ENCODE measurements at places on chromosomes 12 and 14. TPM values are rescaled to one million over a fixed set of nuclear protein-coding genes. Genes with fewer than 3 reads are reported as not detected.

Gene COQ6
- total RNA-seq: 48.0 TPM

Gene INHBC
- not detected for total RNA-seq

Gene AQP5
- total RNA-seq: not detected

Gene DNAI7
- not detected for total RNA-seq

Gene TGM1
- total RNA-seq: 1.3 TPM

Gene ISM2
- total RNA-seq: not detected

Gene TTC5
- 18.5 TPM for total RNA-seq

Gene LMO3
- not detected for total RNA-seq

Gene P2RX2
- not detected for total RNA-seq

Gene PEX5
- 22.3 TPM for total RNA-seq

Gene SDR9C7
- total RNA-seq: not detected

Gene PLCZ1
- total RNA-seq: not detected

Gene CCND2
- total RNA-seq: 4.9 TPM

Gene E2F7
- 2.5 TPM for total RNA-seq

Gene NANOG
- total RNA-seq: 0.13 TPM

Gene PRB2
- not detected for total RNA-seq

Gene PTPN6
- total RNA-seq: not detected

Gene OASL
- total RNA-seq: 0.54 TPM

Gene SLC6A13
- not detected for total RNA-seq

Gene FOXN4
- not detected for total RNA-seq

Gene DAO
- total RNA-seq: not detected

Gene SLC25A47
- not detected for total RNA-seq

Gene B4GALNT1
- 7.8 TPM for total RNA-seq

Gene ZNF385A
- total RNA-seq: 1.6 TPM

Gene CCDC198
- total RNA-seq: not detected

Gene SMIM41
- total RNA-seq: not detected

Gene MAP4K5
- 194 TPM for total RNA-seq

Gene CISTR
- total RNA-seq: not detected

Gene ASCL1
- not detected for total RNA-seq

Gene BEGAIN
- 1.4 TPM for total RNA-seq

Gene PIWIL1
- total RNA-seq: not detected

Gene RAPGEF3
- 3.7 TPM for total RNA-seq

Gene MYRFL
- total RNA-seq: not detected

Gene CLEC4E
- not detected for total RNA-seq

Gene SLC4A8
- total RNA-seq: 2.6 TPM

Gene NPFF
- not detected for total RNA-seq

Gene SERPINA12
- total RNA-seq: not detected

Gene RERG
- total RNA-seq: not detected

Gene SMOC1
- total RNA-seq: 4.6 TPM

Gene TRPV4
- 1.6 TPM for total RNA-seq

Gene SLC17A8
- not detected for total RNA-seq

Gene PRPH
- total RNA-seq: not detected

Gene LAG3
- not detected for total RNA-seq

Gene PPP1R1A
- total RNA-seq: not detected

Gene BMP4
- total RNA-seq: not detected

Gene CD69
- total RNA-seq: not detected

Gene MAP3K9
- not detected for total RNA-seq

Gene TMBIM6
- total RNA-seq: 510 TPM

Gene ZFYVE1
- total RNA-seq: 16.4 TPM

Gene NOP9
- total RNA-seq: 23.7 TPM
